ENCODE measurements at places on chromosomes 2 and 18.
A peak's percentile ranks its signal among the peaks of the same experiment; 100 is the strongest.

- no peak for DNase-seq
Measured at GRCh38 chr2:200170221-200170620, 136.3 kb upstream of the SPATS2L start.

DNA sequence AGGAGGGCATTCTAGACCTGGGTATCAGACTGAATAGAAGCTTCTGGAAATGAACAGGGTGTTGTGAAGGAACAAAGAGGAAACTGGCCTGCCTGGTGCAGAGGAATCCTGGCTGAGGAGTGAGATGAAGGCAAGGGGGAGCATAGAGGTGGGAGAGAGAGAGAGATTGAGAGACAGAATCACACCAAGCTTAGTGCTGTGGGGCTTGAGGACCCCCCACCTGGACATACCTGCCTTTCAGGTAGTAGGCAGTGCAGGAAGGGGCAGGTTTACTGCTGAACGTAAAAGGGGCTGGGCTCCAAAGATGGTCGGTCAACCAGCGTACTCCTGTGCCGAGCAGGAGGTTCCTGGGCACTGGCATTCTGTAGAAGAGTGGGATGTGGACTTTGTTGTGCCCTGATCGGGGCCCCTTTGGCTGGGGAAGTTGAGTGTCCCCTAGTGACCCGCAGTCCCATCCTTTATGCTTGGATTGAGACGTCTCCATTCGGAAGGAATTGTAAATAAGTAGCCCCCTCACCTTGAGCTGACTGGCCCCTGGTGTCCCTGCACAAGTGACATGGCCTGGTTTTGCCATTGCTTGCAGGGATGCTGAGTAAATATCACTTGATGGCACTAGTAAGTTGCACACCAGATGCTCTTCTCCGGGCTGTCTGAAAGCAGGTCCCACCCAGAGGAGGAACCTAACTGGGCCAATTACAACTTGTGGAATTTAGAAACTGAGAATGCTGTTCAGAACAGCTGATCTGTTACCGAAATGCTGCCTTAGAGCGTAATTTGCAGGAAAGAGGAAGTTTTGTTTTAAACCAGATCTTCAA is 1.4 kb downstream of the UBE2F start:
- DNase-seq: no peak

GRCh38 chr2:175461839-175462238 is 280.3 kb upstream of the ATP5MC3 start:
- DNase-seq: no peak

GRCh38 chr2:58731488-58731869 is 490.4 kb upstream of the FANCL start:
- DNase-seq: no peak

- no peak for DNase-seq
Measured at GRCh38 chr2:742221-742620, 65.0 kb upstream of the TMEM18 start.

GRCh38 chr18:48669991-48670750 is 131.3 kb downstream of the CTIF start:
- DNase-seq: peak; percentile 71

All from mesenteric fat pad (tissue), 1 donor.